Frontal cortex (tissue), 4 donors: ENCODE measurements at places on chromosomes 16 and 17. TPM values are rescaled to one million over a fixed set of nuclear protein-coding genes. Genes with fewer than 3 reads are reported as not detected.

DNA sequence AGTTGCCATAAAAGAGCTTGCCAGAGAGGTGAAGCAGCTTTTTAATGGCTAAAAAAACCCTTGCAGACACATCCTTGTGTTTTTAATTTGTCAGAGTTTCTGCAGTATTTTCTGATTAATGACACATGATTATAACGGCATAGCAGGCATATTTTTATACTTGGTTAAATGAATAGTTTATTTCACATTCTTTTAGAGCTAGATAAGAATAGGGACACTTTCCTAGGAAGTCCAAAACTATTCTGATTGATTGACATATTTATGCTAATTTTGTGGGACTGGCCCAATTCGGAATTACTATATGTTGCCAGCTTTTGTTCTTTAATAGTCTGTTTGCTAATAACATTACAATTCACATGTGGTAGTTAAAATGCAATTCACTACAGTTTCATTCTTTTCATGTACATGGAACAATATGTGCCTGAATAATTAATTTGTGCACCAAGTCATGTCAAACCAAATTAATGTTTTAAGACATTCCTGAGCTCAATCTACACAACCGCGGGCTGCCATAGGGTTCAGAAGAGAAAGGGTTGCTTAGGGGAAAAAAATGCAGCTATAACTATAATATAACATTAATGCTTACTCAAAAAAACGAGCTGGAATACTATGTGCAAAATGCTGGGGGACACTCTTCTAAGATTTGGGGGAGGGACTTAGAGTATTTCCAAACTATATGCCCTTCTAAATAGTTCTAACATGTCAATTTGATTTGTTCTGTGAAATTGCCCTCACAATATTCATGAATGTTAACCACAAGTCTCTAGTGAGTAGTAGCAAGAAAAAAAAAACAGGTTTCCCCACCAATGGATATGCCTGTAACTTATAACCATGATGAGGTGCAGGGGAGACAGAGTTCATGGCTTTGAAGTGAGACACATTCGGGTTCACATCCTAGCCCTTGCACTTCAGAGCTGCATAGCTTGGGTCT is 305.4 kb downstream of the CEP112 start:
- DNase-seq: no peak

- DNase-seq: no peak
Measured at GRCh38 chr17:49110509-49110908, 22.1 kb upstream of the B4GALNT2 start.

ENPP7 gene
- not detected for total RNA-seq

MLST8 gene
- 6.9 TPM for total RNA-seq

DNA sequence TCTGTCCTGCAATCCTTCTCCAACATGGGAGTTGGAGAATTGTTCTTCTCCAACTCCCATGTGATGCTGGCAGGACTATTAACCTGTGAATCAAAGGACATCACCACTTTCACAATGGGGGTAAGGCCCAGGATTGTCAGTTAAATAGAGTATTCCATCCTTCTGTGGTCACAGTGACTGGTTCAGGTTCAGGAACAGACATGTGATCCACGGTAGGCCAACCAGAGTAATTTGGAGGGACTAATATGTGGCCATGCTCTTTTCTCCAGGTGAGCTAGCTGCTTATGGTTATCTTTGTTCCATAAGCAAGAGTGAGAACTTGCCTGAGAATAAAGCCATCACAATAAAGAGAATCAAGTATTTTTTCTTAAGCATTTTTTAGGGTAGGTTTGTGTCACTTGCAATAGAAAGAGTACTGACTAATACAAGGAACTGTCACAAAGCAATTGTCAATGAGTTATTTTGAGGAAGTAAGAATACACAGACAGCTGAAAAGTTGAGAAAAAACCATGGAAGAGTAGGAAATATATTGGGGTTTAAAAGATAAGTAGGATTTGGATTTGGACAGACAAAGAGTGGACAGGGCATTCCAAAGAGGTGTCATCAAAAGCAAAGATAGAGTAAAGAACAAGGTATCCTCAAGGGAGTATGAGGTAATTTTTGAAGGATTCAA is 63.4 kb downstream of the BRIP1 start:
- DNase-seq: no peak

KRT28 gene
- total RNA-seq: not detected
